ENCODE measurements at places on chromosomes 1 and 21.
A peak's percentile ranks its signal among the peaks of the same experiment; 100 is the strongest.

DNA sequence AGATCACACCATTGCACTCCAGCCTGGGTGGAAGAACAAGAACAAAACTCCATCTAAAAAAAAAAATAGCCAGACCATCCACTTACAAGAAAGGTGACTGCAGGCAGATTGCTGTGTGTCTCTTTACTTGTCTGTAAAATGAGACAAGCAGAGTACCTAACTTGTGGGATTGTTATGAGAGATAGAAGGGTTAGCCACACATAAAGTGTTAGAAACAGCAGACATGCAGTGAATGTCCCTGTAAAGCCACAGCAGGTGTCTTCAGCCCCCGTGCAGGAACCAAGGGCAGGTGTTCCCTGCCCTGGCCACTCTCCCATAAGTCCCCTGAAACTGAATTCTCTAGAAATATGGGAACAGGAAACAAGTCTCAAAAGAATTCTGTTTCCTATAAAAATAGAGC is 40.8 kb upstream of the EFHD2 start:
- DNase-seq = no peak

GRCh38 chr1:100868364-100868995 is 26.2 kb downstream of the EXTL2 start:
- no peak for DNase-seq

GRCh38 chr1:84505493-84506001 is 639 bp upstream of the SPATA1 start:
- no peak for DNase-seq

DNA sequence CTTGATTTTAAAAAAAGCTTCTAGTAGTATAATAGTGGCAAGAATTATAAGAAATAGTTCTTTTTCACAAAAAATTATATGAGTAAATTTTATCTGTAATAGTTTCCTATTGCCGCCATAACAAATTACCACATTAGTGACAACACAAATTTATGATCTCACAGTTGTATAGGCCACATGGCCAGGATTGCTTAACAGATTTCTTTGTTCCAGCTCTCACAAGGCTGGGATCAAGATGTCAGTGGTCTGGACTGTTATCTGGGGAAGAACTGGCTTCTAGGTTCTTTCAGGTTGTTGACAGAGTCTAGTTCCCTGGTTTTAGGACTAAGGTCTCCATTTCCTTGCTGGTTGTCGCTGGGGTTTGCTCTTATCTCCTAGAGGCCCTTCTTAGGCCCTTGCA is 236.4 kb downstream of the USP25 start:
- no peak for DNase-seq

- no peak for DNase-seq
Observed at GRCh38 chr1:40382601-40383000, 9.1 kb downstream of the SMAP2 start.

- no peak for DNase-seq
Observed at GRCh38 chr1:90512441-90512840, 204.7 kb downstream of the BARHL2 start.

DNA sequence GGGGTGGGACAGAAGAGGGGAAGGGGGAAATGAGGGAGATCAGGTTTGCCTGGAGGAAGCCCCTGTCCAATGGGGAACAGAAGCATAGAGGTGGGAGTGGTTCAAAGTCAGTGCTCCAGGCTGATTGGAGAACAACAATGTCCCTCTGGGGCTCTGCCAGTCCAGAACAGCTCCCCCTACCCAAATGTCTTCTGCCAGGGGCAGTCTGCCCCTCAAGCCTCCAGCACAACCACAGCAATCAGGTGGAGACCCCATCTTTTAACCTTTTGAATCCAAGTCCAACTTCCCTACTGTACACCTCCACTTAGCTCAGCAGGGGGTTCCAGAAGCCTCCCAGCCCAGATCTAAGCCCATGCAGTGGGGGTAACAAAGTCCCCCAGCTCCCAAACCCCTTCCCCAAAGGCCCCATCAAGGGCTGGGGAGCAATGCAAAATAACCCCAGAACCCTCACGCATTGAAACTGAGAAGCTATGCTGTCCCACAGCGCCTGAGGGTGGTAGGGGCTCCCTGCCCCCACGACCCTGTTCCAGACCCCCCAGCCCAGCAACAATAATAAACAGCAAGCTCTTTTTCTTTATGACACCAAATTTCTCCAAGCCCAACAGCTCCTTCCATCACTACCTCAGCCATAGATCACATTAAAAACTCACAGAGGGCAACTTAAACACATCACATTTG is 3.3 kb downstream of the AHDC1 start:
- DNase-seq = no peak

GRCh38 chr1:218931324-218931723 is 242.4 kb upstream of the LYPLAL1 start:
- no peak for DNase-seq

- DNase-seq = no peak
Observed at GRCh38 chr1:177289532-177289931, 118.8 kb downstream of the BRINP2 start.

DNA sequence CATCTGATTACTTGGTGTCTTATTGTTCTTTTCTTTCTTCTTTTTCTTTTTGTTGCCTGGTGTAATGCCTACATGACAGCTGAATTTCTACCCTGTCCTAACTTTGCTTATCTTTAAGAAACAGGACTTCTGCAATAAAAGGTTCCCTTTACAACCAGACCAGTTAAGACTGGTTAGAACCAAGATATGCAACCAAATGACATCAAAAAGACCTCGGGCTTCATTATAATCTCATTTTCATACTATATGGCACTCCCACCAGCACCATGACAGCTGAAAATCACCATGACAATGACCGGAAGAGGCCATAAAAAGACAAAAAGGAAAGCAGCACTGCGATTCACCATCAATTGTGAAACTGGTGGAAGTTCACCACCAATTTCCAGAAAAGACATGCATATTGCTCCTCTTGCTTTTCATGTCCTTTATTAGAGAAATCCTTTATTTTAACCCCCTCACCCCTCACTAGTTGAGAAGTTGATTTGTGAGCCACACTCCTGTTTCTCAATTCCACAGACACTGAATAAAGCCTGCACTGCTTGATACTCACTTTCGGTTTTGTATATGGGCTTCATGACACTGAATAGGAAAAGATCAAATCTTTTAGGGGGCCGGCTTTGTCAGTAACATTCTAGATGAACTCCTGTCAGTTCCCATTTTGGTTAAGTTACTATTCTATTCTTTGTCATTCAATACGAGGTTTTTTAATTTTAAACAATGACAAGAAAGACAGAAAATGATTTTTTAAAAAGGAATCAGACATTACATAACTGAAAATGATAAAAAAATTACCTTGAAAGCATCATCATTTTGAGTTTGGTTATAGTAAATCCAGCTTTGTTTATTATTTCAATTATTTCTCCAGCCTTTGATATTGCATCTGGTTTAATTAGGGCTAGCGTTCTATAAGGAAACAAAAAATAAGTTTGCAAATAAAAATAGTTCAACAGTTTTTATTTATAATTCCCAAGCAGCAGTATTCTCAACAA is 58.1 kb downstream of the NME7 start:
- no peak for DNase-seq

DNA sequence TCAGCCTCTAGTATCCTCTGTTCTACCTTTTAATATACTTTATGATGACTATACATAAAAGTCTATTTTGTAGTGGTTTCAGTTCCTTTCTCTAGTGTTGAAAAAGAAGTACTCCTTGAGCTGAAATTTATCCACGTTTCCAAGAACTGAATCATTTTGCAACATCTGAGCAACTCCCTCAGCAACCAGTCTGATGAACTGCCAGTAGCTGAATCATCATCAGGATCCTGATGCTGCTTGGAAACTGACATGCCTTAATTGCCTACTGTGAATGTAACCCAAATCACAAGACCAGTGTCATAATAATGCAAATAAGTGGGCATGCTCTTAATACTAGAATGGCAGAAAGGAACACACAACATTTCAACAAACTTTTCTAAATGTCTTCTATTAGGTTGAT is 103.3 kb downstream of the CYYR1 start:
- DNase-seq = no peak

- no peak for DNase-seq
Observed at GRCh38 chr1:247375747-247376146, 40.2 kb upstream of the NLRP3 start.

DNA sequence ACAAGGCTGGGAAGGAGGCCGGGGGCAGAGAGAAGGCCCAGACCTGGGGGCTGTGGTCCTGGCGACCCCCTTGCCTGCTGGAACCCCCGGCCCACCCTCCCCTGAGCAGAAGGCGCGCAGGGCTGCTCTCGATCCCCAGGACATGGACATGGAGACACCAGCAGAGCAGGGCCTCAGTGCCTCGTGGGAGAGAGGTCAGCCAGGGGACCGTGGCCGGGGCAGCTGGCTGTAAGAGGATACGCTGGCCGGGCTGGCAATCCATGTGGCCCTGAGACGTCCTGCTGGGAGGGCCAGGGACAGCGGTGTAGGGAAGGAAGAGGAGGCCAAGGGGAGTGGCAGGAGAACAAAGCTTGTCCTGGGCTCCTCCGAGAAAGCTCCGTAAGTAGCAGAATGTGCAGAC is 132.2 kb downstream of the CASZ1 start:
- DNase-seq = no peak

GRCh38 chr1:38834937-38835827 is 24.4 kb downstream of the RRAGC start:
- peak; percentile 65 for DNase-seq

DNA sequence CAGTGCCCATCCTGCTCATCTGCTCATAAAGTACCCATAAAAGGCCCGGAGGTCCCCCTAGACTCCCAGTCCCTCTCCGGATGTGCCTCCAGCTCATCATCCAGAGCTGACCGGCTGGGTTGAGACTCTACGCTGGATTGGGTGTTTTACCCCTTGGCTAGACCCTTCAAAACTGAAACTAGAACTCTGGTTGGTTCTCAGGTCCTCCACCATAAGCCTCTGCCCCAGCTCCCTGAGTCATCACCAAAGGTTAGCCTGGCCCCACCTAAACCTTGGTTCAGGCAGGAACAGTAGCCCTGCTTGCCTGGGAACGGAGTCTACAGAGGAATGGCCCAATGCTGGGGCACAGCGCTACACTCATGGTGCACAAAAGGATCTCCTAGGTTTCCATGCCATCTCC is 75.1 kb downstream of the TLR5 start:
- no peak for DNase-seq

GRCh38 chr1:180918519-180918918 is 5.8 kb downstream of the KIAA1614 start:
- DNase-seq = no peak

GRCh38 chr1:202800742-202801141 is 7.5 kb downstream of the KDM5B start:
- no peak for DNase-seq

DNA sequence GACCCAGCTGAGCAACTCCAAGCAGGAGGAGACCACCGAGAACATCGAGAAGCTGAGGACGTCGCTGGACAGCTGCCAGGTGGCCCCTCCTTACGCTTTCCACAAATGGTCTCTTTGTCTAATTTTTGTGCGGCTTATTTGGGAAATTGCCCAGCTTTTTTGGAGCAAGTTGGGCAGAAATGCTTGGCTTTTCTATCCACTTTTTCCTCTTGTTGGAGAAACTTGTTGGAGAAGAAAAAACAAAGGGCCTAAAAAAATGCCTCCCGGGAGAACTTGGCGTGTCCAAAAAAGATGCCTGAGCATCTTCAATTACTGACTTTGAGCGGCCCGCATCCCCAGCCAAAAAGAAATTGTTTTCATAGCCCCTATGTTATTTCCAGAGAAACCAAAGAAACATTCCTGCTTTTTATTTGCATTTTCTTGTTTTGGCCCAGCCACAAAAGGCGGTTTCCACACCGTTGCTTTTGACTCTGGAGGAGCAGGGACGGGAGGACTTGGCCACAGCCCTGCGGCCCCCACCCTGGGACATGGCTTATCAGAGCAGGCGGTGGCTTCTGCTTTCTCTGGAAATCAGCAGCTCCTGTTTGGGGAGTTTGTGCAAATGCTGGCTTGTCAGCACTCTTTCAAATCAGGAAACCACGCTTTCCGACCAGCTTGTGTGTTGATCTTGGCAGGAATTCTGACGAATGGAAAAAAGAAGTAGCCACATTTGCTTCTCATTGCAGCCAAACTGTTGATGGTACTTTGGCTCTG is 81.2 kb upstream of the EFHD2 start:
- DNase-seq = no peak

DNA sequence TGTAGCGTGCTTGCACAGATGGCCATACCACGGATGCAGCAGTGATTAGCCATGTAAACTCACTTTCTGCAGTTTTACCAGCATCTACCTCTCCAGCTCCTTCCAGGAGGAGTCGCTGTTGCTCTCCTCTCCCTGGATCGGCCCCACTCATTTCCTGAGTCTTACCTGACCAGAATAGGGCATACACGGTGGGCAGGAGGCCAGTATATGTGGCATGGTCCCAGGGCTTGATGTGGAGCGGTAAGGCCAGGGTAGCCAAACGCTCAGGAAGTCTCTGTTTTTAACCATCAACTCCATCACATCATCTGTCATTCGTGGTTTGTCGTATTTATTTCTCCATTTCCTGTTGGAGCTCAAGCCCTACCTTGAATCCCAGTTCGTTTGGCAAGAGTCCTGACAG is 163.4 kb upstream of the USP24 start:
- DNase-seq = no peak

- no peak for DNase-seq
Observed at GRCh38 chr1:200626853-200627534, 6.4 kb upstream of the KIF14 start.

GRCh38 chr1:221182791-221183533 is 303.7 kb downstream of the HLX start:
- no peak for DNase-seq

- DNase-seq = no peak
Observed at GRCh38 chr1:71655604-71656003, 574.8 kb upstream of the ZRANB2 start.

DNA sequence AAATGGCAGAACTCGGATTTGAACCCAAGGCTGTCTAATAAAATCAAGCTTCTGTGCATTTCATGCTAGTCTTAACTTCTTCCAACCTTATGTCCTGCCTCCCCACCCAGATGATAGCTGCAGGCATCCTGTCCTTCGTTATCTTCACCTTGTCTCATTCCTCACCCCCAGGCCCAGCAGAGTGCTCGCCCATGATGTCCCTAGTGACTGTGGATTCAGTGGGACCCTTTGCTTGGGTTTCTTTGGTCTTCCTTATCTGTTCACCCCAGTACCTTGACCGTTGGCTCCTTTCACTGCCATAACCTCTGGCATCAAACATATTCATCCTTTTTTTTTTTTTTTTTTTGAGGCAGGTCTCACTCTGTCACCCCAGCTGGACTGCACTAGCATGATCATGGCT is 5.6 kb upstream of the BSDC1 start:
- no peak for DNase-seq

GRCh38 chr1:164559342-164560051 is 513 bp downstream of the PBX1 start:
- DNase-seq = peak; percentile 31

DNA sequence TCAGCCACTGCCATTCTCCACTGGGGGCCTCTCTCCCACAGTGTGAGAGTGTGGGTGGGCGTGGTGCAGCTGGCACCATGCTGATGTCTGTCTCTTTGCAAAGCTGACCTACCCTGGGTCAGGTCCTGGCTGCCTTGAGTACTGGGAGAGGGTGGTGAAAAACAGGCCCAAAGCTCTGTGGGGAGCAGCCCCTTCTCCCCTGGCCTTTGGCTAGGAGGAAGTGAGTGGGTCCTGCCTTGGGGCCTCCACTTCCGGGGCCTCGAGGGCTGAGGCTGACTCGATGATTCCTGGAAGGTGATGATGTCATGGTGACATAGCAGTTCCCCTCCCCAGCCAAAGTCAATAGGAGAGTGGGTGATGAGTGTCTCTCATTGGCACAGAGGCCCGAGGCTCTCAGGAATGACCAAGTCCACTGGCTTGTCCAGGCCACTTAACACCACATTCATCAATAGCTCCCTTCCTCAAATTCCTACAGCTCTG is 53.0 kb downstream of the IER5 start:
- DNase-seq = peak; percentile 55

GRCh38 chr1:54161495-54162168 is 8.8 kb upstream of the CDCP2 start:
- no peak for DNase-seq

GRCh38 chr1:243325305-243325890 is 69.6 kb downstream of the SDCCAG8 start:
- peak; percentile 43 for DNase-seq

All from Calu3 (cell line).